Thoracic aorta (tissue), 2 donors: ENCODE measurements at places on chromosomes 1 and 21. TPM values are rescaled to one million over a fixed set of nuclear protein-coding genes. Genes with fewer than 3 reads are reported as not detected.

Gene OLFML2B
- 46.6 TPM for total RNA-seq

Gene RSBN1
- 16.1 TPM for total RNA-seq

Gene SPRR3
- not detected for total RNA-seq

DNA sequence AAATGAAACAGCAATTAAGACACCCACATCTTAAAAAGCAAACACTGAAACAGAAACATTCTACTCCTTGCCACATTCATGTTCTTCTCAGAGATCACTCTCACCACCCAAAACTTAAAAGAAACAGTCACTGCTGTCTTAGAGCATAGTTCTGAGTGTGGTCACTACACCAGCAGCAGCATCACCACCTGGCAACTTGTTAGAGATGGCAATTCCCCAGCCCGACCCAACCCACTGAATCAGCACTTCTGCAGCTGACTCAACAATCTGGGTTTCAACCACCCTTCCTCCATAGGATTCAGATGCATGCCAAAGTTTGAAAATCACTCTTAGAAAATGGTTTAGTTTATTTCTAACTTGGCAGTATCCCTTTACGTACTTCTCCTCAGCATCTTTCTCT lies 126.1 kb downstream of the CDC42BPA start:
- no peaks in the 10 kb centered on the region for H3K27me3 ChIP-seq
- DNase-seq = peak; percentile 36
- H3K4me1 ChIP-seq = no peaks in the 10 kb centered on the region
- no peaks in the 10 kb centered on the region for H3K36me3 ChIP-seq
- no peak overlapping the region for H3K27ac ChIP-seq

- no peak for DNase-seq
- no peaks in the 10 kb centered on the region for H3K36me3 ChIP-seq
- H3K27ac ChIP-seq = no peak overlapping the region
- H3K27me3 ChIP-seq = no peaks in the 10 kb centered on the region
- no peaks in the 10 kb centered on the region for H3K4me1 ChIP-seq
Observed at GRCh38 chr1:36696261-36696940, 213.7 kb upstream of the CSF3R start.

GRCh38 chr1:198620951-198621824 lies 17.7 kb upstream of the PTPRC start:
- H3K27me3 ChIP-seq = no peaks in the 10 kb centered on the region
- no peaks in the 10 kb centered on the region for H3K4me1 ChIP-seq
- no peaks in the 10 kb centered on the region for H3K36me3 ChIP-seq
- H3K27ac ChIP-seq = no peak overlapping the region
- no peak for DNase-seq

DNA sequence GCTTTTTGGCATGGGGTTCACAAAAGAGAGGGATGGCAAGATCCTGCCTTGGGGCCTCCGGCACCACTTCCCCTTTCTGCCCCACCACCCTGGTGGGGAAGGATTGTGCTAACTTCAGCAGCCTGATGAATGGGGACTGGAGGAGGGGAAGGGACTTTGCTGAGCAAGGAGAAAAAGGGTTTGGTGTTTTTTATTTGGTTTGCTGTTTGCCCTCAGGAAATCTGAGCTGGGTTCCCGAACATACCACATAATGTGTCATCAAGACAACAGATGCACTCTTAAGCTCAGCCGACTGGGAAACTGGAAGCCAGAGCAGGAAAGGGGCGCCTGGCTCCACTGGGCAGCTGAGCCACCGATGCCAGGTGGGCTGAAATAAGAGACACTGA lies 19.8 kb downstream of the OLFML2B start:
- H3K4me3 ChIP-seq = peak overlapping the region; percentile 40
- no peak for DNase-seq
- H3K36me3 ChIP-seq = peaks cover 11% of the 10 kb centered on the region
